ENCODE measurements at places on chromosomes 13 and 19.

- no peak for DNase-seq
Measured at GRCh38 chr13:64672751-64673150, 2557.4 kb downstream of the PCDH9 start.

- no peak for DNase-seq
Measured at GRCh38 chr19:5829567-5830310, 9.8 kb downstream of the FUT6 start.

DNA sequence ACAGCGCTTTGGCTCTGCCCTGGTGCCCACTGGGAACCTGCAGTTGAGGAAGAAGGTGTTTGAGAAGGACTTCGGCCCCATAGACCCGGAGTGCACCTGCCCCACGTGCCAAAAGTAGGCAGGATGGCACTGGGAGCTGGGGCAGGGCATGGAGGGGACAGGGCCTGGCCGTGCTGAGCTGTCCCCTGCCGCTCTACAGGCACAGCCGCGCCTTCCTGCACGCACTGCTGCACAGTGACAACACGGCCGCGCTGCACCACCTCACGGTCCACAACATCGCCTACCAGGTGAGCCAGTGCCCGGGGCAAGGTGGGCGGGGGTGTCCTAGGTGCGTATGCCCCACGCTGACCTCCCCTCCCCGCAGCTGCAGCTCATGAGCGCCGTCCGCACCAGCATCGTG lies 5.1 kb upstream of the DNM2 start:
- DNase-seq, result no peak

- DNase-seq, result no peak
Measured at GRCh38 chr13:93248627-93249047, 22.0 kb downstream of the GPC6 start.

- DNase-seq, result no peak
Measured at GRCh38 chr19:30799865-30800755, 427.9 kb downstream of the ZNF536 start.

GRCh38 chr13:78102121-78102677 lies 183.6 kb upstream of the EDNRB start:
- no peak for DNase-seq

- DNase-seq, result no peak
Measured at GRCh38 chr19:46042252-46042883, 1.6 kb upstream of the IGFL4 start.

DNA sequence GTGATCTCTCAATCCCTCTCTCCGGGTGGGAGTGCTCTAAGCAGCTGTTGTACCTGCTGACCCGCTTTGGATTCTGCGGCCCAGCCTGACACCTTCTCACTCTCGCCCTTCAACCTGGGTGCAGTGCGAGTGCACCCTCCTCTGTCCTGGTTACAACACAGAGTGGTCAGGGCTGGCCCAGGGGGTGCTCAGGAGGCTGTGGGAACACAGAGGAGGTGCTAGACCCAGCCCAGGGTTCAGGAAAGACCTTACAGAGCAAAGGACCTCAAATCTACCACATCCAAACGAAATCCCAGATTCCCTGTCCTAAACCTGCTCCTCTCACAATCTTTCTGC lies 23.7 kb downstream of the ZNF175 start:
- DNase-seq, result no peak

GRCh38 chr13:23007426-23007825 lies 173.4 kb upstream of the SGCG start:
- no peak for DNase-seq

DNA sequence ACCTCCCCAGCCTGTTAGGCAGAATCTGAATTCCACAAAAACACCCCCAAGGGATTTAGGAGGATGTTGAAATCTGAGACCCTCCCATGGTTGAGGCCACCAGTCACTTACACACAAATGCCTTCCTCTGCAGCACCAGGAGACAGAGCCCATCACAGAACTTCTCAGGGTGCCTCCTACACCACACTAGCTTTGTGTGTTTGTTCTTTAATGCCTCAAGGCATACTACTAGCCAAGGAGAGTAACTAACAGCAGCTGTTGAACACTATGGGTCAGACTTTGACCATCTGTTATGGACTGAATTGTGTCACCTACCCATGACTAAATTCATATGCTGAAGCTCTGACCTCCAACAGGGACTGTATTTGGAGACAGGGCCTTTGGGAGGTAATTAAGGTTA lies 9.5 kb upstream of the MED26 start:
- DNase-seq, result no peak

DNA sequence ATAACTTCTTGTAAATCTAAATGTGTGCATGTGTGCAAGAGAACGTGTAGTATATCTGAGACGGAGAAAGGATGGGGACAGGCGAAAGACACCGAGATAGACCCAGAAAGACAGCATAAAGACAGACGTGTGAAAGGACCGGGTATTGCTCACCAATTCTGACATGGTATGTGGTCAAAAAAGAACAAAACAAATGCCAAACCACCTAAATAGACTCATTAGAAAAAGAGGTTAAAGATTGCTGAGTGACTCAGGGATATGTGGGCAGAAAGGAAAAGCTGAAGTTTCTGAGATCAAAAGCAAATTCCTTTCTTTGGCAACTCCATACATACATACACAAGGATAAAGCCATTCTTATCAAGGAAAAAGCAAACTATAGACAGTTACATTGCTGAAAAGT lies 179.7 kb upstream of the TSC22D1 start:
- no peak for DNase-seq

GRCh38 chr13:81779876-81780275 lies 1439.0 kb upstream of the SPRY2 start:
- no peak for DNase-seq

DNA sequence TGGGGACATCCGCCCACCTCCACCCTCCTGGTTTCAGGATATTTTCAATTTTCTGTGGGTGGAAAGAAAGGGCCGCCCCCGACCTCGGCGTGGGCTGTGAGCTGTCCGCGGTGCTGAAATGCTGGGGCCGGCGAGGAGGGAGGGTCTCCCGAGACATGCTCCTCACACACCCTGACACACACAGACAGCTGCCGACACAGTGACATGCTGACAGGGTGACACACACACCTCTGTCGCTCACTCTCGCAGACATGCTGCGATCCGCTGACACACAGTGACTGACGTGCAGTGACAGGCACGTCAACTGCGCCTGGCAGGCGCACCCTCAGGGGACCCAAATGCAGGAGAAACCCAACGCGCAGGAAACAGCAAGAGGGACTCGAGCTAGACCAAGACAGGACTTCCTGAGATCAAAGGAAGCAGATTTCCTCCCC lies 25.1 kb upstream of the MEIS3 start:
- peak; percentile 30 for DNase-seq

DNA sequence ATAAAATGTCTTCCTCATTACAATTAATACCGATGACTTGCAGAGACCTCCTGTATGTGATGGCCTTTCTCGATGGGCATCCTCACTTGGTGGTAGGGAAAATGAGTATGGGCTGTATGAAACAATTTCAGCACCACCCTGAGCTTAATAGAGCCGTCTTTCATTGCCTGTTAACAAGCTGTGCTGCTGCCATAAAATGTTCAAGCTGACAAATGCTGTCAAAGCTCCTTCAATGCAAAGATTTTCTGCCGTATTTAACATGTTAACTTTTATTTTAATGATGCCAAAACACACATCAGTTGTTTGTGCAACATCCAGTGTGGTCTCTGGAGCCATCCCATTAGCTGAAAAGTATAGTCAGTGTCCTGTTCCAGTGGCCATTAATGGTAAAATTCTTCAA lies 110.1 kb downstream of the GPC6 start:
- no peak for DNase-seq

Data from T-helper 2 cell (primary cell).